NCI-H446 treated with DMSO at 0.1 percent for 48 hours (cell line): ENCODE measurements at places on chromosomes 7 and 10.

DNA sequence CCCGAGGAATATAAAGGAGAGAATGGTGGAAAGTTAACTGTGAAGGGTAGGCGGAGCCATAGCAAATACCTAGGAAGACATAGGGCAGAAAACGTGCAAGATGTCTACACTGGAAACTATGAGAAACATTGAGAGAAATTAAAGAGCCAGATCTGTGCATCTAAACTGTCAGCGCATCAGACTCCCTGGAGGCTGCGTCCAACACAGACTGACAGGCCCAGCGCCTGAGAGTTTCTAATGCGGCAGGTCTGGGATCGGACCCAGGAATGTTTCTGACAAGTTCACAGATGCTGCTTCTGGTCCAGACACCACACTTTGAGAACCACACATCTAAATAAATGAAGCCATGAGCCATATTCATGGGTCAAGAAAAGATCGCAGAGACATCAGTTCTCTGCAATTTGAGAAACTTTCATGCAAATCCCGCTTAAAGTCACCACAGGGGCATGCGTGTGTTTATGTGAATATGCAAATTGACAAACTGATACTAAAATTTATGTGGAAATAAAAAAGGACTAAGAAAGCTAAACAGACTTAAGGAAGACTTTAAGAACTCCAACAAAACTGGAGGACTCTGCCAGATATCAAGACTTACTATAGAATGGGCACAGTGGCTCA lies 38.8 kb downstream of the PROSER2 start:
- DNase-seq = no peak

- no peak for DNase-seq
These were observed 272.2 kb upstream of the NEBL start for GRCh38 chr10:21169271-21169670.

DNA sequence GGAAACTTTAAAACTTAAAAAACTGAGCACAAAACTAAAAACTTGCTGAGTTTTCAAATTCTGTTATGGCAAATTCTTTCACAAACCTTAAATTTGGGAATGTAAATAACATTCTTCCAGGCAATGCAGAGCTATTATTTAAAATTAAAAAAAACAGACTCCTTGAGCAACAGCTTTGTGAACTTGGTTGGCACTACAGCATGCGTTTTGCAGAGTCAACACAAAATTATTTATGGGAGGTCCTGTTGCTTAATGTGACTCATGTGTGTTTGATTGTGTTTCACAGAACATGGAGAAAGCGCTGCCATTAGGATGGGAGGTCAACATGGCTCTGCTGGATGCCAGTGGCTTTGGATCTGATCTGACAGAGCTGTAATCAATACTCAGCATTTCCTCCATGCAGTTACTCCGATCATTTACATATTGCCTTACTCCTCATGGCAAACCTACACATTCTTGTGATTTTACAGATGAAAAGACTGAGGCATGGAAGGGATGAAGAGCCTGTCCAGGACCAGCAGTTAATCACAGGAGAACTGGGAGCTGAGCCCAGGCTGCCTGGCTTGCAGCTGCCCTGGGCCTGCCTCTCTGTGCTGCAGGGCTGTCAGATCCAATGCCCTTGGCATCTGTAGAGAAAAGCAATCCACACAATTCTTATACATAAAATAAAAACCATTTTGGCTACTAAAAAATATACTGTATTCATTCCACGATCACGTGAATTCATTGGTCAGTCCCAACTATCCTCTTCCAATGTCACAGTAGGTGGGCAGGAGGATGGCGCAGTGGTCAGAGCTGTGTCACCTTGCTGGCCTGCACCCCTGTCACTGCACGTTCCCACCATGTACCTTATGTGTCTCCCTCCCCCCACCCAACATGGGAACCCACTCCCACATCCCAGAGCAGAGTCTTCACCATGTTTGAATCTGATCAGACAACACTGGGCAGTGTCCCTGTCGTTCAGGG lies 200.9 kb downstream of the CXCL12 start:
- no peak for DNase-seq

DNA sequence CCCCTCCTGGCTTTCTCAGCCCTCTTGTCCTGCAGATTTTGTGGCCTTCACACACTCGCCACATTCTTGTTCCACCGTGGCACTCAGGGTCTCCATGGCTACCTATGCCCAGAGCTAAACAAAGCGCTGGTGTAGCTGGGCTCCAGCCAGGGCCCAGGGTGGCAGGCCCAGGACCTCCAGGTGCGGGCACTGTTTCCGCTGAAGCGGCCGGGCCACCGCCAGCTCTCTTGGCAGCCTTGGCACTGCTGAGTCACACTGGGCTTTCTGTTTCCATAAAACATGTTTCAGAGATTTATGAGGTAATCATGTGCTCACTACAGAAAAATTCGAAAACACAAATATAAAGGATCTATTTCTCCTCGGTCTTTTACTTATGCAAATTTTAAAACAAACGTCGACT lies 51.3 kb downstream of the AOC1 start:
- DNase-seq = peak; percentile 75

- no peak for DNase-seq
These were observed 13.8 kb downstream of the IL15RA start for GRCh38 chr10:5963591-5963990.

DNA sequence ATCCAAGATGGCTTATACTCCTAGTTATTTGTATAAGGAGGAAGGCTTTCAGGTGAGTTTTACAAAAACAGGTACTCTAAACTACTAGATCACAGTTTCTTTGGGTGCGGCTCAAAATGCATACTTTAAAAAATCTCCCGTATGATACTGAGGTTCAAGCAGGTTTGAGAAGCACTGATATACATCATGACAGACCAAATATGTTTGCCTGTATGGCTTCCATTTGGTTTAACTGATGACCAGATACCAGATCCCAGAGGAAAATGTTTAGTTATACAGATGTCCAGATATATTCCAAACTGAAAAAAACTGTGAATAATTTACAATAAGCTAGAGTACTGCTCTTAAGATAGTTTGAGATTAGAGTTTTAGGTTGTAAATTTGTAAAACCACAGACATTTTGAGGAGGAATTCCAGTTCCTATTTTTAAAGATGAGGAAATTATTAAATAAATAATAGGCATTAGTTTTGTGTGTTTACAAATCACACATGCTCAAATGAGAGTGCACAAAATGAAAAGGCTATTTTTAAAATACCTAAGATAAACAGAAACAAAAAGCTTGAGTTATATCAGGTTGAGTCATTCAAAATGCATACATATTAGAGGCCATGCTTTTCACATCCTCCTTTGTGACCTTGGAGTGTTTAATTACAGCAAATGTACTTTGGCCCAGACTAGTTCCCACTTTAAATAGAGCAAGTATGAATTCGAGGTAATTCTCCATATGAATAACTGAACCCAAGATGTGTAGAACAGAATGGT lies 60.5 kb downstream of the SEMA3C start:
- no peak for DNase-seq

DNA sequence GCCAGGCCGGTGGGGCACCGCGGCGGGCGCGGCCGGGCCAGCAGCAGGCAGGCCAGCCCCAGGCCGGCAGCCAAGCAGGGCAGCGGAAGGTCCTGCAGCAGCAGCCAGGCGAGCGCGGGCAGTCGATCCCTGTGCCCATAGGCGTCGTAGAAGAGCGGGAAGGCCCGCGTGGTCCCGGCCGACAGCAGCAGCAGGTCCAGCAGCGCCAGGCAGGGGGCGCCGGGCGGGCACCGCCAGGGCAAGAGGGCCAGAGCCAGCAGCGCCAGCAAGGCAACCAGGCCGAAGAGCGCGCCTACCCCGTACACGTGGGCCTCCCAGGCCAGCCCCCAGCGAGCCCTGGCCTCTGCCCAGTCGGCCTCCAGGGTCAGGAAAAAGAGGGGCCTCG lies 8.4 kb upstream of the RBM28 start:
- DNase-seq = no peak

DNA sequence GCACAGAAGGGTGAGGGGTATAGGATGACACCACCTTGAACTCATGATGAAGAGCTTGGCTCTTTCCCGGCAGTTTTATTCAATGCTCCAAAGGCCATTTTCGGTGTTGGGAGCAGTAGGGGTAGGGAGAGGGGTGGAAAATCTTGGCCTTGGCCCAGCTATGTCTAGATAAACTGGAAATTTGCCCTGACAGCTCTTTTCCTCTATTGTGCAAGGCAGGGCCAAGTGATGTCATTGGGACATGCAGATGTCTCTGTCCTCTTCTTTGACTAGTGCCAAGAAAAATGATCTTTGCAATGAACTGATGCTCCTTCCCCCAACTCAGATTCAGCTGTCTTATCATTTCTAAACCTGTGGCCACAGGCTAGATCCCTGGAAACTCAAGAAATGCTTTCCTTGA lies 27.7 kb upstream of the PRKCQ start:
- no peak for DNase-seq

GRCh38 chr10:10831085-10831484 lies 186.6 kb upstream of the CELF2 start:
- no peak for DNase-seq

GRCh38 chr10:103854265-103854685 lies 1.1 kb downstream of the SH3PXD2A start:
- no peak for DNase-seq

DNA sequence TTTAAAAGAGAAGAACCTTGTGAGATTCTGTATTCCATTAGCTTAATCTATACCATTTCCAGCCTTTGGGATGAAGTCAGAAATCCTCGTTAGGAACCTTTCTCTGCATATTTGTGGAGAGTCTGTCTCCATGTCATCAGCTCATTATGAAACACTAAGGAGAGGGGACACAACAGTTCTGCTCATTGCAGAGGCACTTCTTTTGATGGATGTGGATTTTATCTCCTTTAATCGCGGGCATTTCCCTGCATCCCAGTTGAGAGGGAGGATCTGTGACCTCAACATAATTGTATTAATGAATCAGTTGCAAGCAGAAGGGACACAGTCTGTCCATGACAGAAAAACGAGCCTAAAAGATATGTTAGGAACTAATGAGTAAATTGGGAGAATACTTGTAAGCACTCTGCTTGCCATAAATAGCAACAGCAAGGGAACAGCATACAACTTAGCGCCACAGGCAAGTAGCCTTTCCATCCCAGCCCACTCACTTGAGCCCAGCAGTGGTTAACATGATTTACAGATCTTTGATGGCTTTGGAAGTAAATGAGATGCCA lies 37.9 kb downstream of the SORCS1 start:
- no peak for DNase-seq

DNA sequence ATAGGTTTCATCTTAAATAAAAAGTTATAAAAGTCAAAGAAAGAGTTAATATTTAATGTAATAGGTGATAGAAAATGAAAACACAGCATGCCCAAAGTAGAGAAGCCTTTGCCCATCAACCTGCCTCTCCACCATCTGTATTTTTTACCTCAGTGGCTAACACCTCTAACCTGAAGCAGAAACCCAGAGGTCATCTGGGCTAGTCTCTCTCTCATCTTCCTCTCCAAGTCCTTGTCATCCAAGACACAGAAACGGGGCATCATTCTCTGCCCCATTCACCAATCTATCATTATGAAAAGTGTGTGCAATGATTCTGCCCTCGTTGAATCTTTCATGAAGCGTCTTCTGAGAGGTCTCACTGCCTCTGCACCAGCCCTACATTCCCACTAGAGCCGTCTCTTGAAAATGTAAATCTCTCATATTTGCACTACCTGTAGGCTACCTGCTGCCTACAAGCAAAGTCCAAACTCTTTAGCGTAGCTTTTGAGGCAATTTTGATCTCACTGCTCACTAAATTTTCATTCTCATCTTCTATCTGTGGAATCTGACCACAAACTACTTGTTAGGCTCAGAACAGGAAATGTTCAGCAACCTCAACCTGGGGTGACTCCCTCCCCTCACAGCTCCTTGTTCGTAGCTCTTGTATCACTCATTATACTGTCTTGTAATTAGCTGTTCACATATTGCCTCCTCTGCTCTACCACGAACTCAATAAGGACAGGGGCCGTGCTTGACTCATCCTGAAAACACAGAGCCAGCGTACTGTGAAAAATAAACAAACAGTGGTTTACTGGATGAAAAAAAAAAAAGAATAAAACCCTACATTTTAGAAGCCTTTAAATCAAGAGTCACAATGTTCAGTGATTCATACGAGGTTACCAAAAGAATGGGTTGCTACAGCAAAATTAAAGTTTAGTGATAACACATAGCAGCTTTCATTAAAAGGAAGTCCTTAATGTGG lies 83.1 kb downstream of the CTNNA3 start:
- DNase-seq = no peak

DNA sequence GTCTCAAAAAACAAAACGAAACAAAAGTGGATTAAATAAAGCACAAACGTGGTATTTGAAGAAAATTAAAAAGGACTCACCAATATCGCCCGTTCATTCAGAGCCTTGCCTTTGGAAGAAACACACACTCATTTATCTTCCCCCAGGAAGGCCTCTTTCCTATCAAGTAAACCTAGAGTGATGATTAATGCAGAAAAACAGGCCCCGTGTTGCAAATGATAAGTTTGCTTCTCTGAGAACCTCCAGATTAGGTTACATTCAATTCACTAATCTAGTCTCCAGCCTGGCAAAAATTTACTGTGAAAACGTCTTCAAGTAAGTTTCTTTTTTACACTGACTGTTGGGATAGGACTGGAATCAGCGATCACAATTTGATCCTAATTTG lies 78.0 kb upstream of the C1GALT1 start:
- no peak for DNase-seq

DNA sequence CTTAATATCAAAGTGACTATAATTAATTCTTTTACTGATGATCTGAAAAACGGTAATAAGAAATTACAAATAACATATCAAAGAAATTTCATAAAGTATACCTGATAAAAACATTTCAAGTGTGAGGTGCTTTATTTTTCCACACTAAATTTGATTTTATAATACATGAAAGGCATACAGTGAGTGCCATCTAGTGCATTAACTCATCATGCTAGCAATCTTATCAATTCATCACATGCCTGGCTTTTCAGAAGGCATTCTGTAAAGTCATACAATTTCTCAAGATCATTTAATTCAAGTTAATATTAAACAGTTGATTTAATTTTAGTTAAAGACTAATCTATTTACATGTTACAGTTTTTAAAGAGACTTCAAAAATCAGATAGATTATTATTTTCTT lies 1020.9 kb downstream of the GATA3 start:
- no peak for DNase-seq

DNA sequence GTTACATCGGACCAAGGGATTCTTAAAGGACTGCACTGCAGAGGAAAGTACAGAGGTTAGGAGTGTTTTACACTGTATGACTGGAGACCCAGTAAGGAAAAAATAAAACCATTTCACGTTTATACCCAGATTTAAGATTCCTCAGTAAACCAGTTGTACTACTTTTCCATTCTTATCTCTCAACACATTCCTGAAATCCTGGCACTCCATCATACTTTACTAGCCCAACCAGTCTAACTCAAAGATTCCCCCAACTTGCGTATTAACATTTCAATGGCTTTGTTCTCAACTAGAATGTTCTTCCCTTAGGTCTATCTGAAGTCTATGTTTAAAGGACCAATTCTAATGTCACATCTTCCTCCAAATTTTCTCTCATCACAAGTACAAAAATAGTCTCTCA lies 8.0 kb downstream of the CCDC186 start:
- no peak for DNase-seq

- DNase-seq = no peak
These were observed 379.1 kb downstream of the INHBA start for GRCh38 chr7:41323806-41324205.

DNA sequence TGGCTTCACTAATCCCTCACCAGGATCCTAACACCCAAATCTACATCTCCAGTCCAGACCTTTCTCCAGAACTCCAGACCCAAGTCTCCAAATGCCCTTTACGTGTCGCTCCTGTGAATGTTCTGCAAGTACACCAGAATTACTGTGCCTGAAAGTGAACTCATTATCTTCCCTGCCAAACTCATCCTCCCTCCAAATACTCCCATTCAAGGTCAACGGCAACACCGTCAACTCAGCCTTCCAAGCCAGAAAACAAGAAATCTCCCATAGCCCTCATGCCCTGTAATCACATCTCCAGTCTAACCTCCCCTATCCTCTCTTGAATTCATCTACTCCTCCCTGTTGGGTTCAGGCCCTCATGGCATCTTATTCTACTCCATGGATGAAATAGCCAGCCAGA lies 12.3 kb downstream of the CREB3L2 start:
- DNase-seq = no peak
